ENCODE measurements at places on chromosomes 5 and 9.

GRCh38 chr9:131082774-131083512, 13.4 kb upstream of the AIF1L start:
- DNase-seq = no peak

GRCh38 chr9:124353811-124354274, 61.4 kb downstream of the PSMB7 start:
- no peak for DNase-seq

DNA sequence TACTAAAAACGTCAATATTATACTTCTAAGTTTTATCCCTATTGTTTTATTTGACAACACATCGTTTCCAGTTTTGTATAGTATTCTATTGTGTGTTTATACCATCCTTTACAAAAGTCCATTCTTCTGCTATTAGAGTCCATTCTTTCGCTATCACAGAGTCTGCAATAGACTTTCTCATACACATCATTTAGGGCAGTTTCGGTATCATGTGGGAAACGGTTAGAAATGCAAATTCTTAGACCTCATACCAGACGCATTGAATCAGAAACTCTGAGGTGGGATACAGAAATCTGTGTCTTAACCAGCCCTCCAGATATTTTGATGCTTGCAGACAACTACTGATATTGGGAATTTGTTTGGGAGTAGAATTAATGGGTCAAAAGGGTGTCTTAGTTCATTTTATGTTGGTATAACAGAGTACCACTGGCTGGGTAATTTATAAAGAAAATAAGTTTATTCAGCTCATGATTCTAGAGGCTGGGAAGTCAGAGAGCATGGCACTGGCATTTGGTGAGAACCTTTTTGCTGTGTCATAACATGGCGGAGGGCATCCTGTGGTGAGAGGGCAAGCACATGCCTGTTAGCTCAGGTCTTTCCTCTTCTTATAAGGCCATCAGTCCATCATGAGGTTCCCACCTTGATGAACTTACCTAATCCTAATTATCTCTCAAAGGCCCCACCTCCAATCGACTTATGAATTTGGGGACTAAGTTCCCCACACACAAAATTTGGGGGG, 21.1 kb downstream of the CARTPT start:
- no peak for DNase-seq

DNA sequence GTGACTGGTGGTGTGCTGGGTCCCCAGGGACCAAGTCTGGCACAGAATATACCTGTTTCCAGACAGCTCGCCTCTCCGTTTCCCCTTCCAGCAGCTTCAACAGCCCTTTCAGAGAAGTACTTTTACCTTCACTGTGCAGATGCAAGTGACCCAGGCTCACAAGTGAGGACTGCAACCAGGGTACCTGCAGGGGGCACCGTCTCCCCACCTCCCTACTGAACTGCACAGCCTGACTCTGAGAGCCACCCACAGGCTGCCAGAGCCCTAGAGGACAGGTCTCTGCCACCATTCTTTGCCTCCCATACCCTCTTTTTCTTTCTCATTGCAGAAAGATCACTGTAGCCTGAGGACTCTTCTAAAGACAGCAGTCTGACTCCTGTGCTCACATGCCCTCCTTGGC, 15.4 kb downstream of the IL9 start:
- DNase-seq = no peak

DNA sequence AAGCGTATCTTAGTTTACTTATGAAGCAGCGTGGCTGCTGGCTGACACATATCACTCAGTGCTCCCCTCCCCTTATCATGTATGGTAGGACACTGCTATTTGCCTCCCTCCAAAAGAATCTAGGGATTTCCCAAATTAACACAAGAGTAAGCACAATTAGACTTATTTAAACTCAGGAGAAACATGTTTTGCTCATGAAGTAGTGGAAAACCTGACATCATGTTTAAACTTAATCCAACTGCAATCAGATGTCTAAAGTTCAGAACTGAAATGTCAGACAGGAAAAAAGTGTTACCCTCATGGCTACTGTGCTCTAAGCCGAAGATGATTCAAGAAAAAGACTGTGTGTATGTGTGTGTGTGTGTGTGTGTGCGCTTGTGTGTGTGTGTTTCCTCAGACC, 324.1 kb upstream of the TNC start:
- no peak for DNase-seq

DNA sequence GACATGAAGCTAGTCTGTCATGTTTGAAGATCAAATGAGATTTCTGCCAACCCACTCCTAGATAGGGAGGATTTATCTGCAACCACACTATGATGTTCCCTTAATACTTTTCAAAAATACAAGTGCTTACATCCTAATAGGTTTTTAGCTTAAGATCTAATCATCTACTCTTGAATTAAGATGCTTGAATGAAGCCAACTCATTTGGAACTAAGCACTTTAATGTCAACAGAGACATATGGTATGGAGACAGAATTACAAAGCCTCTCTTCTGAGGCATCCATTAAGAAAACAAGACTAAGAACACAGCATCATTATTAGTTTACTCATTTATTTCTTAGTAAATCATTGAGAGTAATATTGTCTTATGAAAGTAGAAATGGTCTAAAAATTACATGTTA, 139.3 kb upstream of the NFIB start:
- no peak for DNase-seq

GRCh38 chr9:72134801-72135200, 14.4 kb upstream of the GDA start:
- DNase-seq = no peak

GRCh38 chr9:132880324-132880661, 1.6 kb downstream of the SPACA9 start:
- no peak for DNase-seq

GRCh38 chr5:111742177-111742994, 14.6 kb downstream of the NREP start:
- no peak for DNase-seq

GRCh38 chr9:73773896-73774295, 622.2 kb downstream of the ANXA1 start:
- no peak for DNase-seq

DNA sequence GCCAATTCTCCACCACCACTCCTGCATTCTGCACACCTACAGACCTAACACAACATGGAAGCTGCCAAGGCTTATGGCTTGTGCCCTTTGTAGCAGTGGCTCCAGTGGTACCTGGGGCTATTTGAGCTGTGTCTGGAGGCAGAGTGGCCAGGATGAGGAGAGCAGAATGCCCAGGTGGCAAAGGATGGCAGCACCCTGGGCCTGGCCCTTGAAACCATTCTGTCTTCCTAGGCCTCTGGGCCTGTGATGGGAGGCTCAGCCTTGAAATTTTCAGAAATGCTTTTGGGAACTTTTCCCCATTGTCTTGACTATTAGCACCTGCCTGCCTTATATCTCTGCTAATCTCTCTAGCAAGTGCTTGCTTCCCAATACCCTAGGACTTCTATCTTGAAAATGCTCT, 241.7 kb downstream of the TMEM167A start:
- DNase-seq = no peak

GRCh38 chr9:126693428-126693944, 79.8 kb downstream of the LMX1B start:
- no peak for DNase-seq

GRCh38 chr5:107794741-107795140, 124.0 kb upstream of the EFNA5 start:
- DNase-seq = no peak

GRCh38 chr5:65803699-65804391, 81.8 kb downstream of the NLN start:
- no peak for DNase-seq

GRCh38 chr5:33315189-33315588, 125.6 kb upstream of the TARS1 start:
- no peak for DNase-seq

DNA sequence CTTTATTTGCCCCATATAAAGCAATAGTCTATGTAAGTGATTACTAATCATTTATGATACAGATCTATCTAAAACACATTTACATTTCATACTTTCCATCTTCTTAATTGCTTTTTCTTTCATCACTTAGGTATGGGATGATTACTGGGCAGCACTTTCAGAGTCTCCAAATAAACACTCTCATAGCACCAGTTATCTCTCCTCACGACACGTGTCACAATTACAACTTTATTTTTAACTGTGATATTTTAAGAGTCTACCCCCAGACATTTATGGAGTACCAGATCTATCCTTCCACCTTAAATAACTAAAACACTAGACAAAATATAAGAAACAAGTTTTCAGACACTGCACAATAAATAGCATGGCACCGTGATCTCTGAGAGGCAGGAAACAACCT, 32.9 kb downstream of the HOMER1 start:
- DNase-seq = no peak

GRCh38 chr9:69768101-69768500, 8.3 kb upstream of the PTAR1 start:
- DNase-seq = no peak

DNA sequence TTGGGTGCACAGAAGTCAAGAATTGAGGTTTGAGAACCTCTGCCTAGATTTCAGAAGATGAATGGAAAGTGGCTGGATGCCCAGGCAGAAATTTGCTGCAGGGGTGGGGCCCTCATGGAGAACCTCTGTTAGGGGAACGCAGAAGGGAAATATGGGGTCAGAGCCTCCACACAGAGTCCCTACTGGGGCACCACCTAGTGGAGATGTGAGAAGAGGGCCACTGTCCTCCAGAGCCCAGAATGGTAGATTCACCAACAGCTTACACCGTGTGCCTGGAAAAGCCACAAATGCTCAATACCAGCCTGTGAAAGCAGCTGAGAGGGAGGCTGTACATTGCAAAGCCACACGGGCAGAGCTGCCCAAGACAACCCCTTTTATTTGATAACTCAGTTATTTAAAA, 383.5 kb downstream of the TLE4 start:
- no peak for DNase-seq

DNA sequence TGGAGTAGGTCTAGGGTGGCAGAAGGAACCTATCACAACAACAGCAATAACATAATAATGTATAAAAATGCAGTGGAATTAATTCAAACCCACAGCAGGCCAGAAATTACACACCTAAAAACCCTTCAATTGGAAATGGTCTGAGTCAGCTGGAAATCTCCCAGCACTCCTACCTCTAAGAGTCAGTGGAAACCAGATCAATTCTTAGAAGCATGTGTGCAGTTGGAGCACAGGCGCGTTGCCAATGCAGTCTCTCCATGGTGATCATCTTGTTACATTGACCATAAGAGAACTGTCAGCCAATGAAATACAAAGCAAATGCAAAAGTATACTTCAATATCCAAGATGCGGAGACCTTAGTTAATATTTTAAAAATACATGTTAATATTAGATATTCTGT, 15.1 kb upstream of the CSNK1G3 start:
- no peak for DNase-seq

DNA sequence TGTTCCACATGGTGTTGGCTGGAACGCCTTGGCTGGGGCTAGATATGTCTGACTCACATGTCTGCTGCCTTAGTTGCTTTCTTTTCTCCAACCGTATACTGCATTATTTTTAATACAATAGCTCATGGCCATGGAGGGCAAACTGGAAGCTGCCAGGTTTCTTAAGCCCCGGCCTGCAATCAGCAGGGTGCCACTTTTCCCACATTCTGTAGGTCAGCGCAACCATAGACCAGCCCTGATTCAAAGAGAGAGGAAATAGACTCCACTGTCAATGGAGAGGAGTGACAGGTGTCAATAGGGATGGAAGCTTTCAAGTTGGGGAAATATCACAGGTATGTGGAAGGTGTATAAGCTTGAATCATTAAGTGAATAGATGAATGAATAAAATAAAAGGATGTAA, 60.5 kb downstream of the TARS1 start:
- DNase-seq = no peak

GRCh38 chr9:90774071-90774470, 27.5 kb upstream of the SYK start:
- DNase-seq = no peak

- no peak for DNase-seq
Measured at GRCh38 chr5:167664222-167664804, 627.1 kb upstream of the WWC1 start.

GRCh38 chr5:8508231-8508630, 639.3 kb downstream of the MTRR start:
- no peak for DNase-seq

- no peak for DNase-seq
Measured at GRCh38 chr9:69190086-69190862, 16.2 kb downstream of the TJP2 start.

GRCh38 chr5:111984044-111984443, 227.1 kb upstream of the NREP start:
- no peak for DNase-seq

DNA sequence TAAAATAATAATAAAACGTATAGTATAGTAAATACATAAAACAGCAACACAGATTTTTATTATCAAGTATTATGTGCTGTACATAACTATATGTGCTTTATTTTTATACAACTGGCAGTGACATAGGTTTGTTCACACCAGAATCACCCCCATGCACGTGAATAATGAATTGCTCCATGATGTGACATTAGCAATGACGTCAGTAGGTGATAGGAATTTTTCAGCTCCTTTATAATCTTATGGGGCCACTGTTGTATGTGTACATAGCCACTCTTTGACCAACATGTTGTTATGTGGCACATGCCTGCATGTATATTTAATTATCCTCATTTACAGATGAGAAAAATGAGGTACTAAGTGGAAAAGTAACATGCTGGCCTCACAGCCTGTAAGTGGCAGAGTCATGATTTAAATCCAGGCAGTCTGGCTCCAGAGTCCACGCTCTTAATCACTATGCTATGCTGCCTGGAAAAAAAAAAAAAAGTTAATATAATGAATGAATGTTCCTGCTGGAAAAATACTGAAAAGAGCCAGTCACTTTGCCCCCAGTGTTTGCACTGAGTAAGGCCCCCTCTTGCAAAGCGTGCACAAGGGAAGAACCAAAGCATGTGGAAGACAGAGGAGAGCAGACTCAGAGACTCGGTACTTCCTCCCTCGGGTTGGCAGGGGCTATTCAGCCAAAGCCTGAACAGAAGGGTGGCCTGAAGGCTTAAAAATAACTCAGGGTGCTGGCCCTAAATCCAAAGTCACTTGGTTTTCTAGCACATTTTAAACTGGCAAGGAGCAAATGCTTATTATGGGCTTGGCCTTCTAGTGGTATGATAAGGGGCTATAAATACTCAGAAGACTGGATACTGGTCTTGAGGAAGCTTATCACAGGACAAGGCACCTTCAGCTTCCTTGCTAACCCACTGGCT, 206.8 kb downstream of the GLIS3 start:
- no peak for DNase-seq

DNA sequence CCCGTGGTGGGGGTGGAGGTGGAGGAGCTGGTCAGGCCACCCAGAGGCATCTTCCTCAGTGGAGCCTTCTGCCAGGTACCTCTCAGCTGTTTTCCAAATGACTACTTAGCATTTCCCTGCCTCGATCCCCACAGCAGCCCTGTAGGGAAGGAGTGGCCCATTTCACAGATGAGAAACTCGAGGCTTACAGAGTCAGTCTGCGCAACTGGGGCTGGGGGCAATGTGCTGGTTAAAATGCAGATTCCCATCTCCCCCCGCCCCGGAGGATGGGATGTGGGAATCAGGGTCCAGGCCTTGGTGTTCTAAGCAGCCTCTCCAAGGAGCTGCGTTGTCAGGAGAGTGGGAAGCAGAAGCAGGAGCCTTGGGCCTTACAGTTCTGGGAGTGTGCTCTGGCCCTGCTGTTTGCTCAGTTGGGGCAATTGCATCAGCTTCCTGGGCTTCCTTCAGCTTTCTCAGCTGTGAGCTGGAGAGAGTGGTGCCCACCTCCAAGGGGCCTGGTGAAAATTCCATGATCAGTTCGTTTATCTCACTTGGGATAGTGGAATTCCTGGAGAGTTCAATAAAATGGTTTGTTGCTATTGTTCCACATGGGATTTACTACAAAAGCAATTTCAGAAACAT, 19.4 kb downstream of the ERGIC1 start:
- no peak for DNase-seq

All from cortex of kidney (tissue), 1 donor.